Left renal pelvis (tissue), 4 donors: ENCODE measurements at places on chromosomes 2 and 18.
A peak's percentile ranks its signal among the peaks of the same experiment; 100 is the strongest.

GRCh38 chr2:17581831-17582230 lies 41.3 kb downstream of the VSNL1 start:
- DNase-seq, result no peak

DNA sequence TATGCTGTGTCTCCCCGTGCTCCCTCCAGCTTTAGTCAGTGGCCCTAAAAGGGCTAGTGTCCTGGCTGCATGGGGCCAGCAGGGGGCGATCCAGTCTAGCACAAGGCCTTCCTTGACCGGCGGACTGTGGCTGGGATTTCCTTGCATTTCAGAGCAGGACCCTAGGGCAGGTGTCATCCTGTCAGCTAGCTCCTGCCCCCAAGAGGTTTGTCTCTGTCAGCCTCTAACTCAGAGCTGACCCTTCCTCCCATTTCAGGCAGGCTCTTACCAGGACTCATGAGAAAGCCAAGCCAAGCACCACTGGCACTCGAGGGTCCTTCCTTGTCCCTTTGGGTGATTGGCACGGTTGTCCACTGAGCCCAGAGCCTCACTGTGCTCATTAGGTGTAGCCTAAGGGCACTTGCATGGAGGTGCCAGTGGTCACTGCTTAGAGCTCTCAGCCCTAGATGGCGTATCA lies 140.3 kb downstream of the RPIA start:
- no peak for DNase-seq

GRCh38 chr2:208315081-208315788 lies 49.2 kb downstream of the PIKFYVE start:
- DNase-seq, result no peak

GRCh38 chr2:229270551-229271410 lies at the start of gene PID1:
Gene PID1 (minus strand): TSS chr2:229271287. CDS start chr2:229271043, 244 bp downstream.
- no peak for DNase-seq

DNA sequence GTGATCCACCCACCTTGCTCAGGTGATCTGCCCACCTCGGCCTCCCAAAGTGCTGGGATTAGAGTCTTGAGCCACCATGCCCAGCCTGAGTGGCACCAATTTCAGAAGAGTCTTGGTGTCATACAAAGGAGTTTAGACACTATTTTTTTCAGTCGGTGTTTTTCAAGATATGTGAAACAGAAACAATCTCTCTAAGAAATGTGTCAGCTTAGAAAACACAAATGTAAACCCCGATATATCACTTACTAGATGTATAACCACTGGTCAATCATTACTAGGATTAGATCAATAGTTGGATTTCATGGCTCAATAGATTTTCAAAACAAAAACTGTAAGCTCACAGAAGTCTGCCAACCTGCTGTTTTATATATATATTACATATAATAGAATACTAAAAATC lies 67.2 kb upstream of the FRZB start:
- DNase-seq, result no peak

DNA sequence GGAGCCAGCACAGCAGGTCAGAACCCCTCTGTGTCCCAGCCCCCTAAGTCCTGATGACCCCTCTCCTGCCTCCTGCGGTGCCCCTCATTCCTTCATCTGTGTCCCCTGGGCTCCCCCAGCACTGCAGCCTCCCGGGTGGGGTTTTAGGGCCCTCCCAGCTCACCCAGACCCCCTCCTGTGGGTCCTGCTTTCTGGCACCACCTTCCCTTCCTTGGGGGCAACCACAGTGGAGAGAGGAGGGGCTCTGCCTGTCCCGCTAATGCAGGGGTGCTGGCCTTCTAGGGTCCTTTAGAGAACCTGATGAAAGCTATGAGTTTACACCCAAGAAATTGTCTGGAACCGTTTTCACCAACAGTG lies 42.7 kb upstream of the ALPP start:
- DNase-seq, result no peak

- DNase-seq, result no peak
Observed at GRCh38 chr2:120261387-120262006, 8.8 kb downstream of the RALB start.

DNA sequence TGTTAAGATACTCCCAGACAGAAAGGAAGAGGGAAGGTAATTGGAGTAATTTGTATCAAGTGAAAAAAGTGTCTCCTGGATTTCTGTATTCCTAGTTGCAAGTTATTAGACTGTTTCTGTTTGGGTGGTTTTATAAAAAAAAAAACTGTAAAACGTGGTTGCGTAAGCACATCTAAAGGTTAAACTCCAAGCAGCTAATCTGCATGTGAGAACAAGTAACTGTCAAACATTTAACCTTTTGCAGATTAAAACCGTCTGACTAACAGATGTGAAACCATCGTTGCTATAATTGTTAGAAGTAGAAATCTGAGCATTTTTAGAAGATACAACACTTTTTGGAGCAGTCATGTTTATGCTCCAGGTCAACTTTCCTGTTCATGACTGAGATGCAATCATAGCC lies 72.3 kb downstream of the AFF3 start:
- DNase-seq, result no peak

- no peak for DNase-seq
Observed at GRCh38 chr2:112089375-112089774, 34.3 kb downstream of the TMEM87B start.

- no peak for DNase-seq
Observed at GRCh38 chr2:104474716-104475115, 379.2 kb upstream of the POU3F3 start.

- DNase-seq, result peak; percentile 82
Observed at GRCh38 chr18:76565238-76566173, 70.5 kb upstream of the ZNF516 start.

- DNase-seq, result no peak
Observed at GRCh38 chr18:79970419-79971133, 6.1 kb downstream of the HSBP1L1 start.

DNA sequence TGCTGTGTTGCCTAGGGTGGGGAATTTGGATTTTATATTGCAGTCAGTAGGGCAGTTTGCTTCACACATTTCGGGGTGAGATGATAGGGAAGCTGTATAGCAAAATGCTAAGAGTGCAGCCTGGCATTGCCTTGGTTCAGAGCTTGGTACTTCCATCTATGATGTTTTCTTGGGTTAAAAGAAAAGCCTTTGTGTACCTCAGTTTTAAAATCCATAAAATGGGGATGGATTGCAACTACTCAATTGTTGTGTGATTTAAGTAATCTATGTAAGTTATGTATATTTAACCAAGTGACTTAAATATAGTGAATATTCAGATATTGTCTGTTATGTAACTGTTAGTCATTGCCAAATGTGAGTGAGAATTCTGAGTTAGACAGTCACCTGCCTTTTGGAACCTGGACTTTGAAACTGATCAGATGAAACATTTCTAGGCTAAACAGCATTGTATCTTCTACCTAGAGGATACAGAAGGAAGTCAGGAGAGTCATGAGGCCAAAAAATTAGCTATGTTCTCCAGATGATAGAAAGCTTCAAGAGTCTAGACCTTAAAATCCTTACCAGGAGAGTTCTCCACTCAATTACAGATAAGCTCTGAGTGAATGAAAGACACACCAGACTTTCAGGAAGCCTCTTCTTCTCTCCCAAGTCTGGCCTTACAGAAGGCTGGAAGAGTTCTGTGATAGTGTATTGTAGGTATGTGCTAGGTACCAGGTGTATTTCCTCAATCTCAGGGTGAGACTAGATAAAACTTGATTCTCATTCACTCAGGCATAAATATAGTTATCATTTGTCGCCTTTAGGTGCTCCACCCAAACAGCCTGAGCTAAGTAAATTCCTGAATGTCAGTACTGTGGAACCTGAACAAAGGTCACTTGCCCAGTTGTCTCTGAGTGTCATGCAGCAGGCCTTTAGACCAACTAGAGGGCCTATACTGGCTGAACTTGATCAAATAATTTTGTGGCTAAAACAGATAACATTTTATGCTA lies 7.5 kb downstream of the RIOK3 start:
- no peak for DNase-seq

- DNase-seq, result no peak
Observed at GRCh38 chr2:240622531-240623235, 2.6 kb upstream of the GPR35 start.

DNA sequence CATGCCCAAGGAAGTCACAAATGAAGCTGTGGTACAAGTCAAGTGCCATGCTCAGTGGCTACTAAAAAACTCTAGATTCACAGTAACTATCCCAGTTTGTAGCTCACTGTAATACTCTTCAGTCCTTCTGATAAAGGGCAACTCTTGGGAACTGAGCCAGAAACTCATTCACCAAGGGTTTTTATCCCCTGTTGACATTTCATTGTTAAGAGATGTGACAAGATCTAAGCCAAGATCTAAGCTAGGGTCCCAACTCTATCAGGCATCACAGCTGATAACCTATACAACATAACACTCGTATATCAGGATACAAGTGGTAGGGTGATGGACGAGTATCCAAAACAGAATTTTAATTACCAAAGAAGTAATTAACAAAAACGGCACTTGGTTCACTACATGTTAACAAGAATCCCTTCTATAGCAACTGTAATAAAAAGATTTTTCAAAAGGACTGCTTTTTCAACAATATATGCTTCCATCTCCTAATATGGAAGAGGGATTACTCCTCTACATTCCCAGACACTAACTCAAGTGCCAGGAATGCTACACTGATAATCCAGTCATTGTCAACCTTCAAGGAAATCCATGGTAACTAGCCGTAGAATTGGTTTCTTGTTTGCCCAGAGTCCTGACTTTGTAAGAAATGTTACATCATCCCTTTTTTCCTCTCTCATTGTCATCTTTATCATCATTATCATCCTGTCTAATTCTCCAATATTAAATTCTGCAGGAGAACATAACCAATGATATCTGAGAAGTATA lies 111.7 kb downstream of the CDH2 start:
- no peak for DNase-seq

- no peak for DNase-seq
Observed at GRCh38 chr2:199364153-199364552, 93.6 kb downstream of the SATB2 start.

DNA sequence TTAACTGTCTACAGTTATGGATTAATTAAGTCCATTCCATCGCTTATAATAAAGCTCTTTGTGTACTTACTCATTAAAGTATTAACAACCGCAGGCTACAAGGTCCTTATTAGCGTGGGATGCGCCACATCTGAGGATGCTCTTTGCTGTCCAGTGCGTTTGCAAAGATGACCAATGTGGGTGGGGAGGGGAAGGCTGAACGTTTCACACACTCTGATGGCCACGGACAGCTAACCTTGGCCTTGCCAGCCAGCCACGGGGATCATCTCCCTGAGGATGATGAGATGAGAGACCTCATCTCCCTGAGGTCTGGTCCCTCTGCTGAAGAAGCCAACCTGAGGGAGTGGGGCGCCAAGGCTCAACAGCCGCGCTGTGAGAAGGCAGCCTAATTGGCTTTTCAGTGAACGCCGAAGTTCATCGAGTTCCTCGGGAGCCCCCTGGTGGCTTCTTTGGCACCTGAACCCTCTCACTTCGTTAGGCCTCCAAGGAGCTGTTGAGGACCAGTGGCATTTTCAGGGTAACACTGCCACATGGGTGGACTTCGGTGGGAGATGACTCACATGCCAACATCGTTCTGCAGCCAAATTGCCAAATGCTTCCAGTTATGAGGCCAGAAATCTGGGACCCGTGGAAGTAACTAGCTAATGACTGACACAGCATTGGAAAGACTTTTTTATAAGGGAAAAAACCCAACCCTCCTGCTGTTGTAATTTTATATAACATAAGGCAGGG lies 69.3 kb upstream of the SEC11C start:
- peak; percentile 79 for DNase-seq

- no peak for DNase-seq
Observed at GRCh38 chr2:15511686-15512085, 49.4 kb downstream of the NBAS start.

DNA sequence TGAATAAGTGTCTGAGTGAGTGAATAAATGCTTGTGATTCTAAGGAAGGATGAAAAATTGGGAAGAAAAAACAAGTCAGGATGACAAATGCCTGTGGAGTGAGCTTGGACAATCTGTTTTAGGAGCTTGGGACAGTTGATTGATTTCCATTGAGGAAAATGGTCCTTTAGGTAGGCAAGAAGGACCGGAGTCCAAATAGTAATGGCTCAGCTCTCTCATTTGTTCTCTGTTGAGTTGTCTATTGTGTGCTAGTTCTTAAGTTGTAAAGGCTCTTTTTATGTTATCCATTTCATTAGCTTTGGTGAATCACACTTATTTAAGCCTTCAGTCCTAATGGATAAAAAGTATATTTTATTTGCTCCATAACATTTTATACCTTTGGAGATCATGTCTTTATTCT lies 31.9 kb downstream of the FAM171B start:
- DNase-seq, result no peak

- no peak for DNase-seq
Observed at GRCh38 chr18:23532848-23533247, 29.5 kb downstream of the RMC1 start.
